ENCODE measurements at places on chromosomes 2 and 18. TPM values are rescaled to one million over a fixed set of nuclear protein-coding genes. Genes with fewer than 3 reads are reported as not detected.

- no peak for DNase-seq
- H3K27me3 ChIP-seq = no peaks in the 10 kb centered on the region
- H3K4me3 ChIP-seq = no peak overlapping the region
- H3K4me1 ChIP-seq = no peaks in the 10 kb centered on the region
Measured at GRCh38 chr2:5946225-5947115, 254.3 kb downstream of the SOX11 start.

- H3K36me3 ChIP-seq = no peaks in the 10 kb centered on the region
- no peak overlapping the region for H3K4me3 ChIP-seq
- H3K27ac ChIP-seq = no peak overlapping the region
- DNase-seq = no peak
Measured at GRCh38 chr2:98914713-98915580, 21.1 kb downstream of the CRACDL start.

The PLB1 gene
- 11.9 TPM for total RNA-seq

GRCh38 chr2:20093263-20094141, 42.1 kb upstream of the LAPTM4A start:
- DNase-seq = no peak
- no peak overlapping the region for H3K4me3 ChIP-seq
- H3K27ac ChIP-seq = no peak overlapping the region
- H3K36me3 ChIP-seq = no peaks in the 10 kb centered on the region
- no peaks in the 10 kb centered on the region for H3K4me1 ChIP-seq

GRCh38 chr18:7600036-7600435, 32.9 kb downstream of the PTPRM start:
- no peaks in the 10 kb centered on the region for H3K27me3 ChIP-seq
- no peak overlapping the region for H3K4me3 ChIP-seq
- no peaks in the 10 kb centered on the region for H3K4me1 ChIP-seq
- no peak overlapping the region for H3K27ac ChIP-seq
- DNase-seq = no peak

- H3K4me1 ChIP-seq = no peaks in the 10 kb centered on the region
- DNase-seq = no peak
- H3K27me3 ChIP-seq = no peaks in the 10 kb centered on the region
Measured at GRCh38 chr2:40230707-40231432, 221.0 kb downstream of the SLC8A1 start.

DNA sequence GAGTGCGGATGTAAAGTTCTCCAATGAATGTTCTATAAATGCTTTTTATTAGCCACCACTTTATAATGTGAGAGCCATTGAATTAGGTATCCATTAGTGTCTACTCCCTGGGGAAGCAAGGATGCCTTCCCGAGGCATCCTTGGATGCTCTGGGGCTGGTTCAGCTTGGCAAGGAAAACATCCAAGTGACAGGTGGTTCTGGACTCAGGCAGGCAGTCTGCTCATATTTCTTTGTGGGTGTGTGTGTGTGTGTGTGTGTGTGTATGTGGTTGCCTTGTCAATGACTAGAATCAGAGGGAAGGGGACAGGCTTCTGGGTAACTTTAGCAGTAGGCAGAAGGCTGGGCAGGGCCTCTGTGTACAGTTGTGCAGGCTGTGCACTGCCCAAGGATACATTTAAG, 149.2 kb downstream of the TSN start:
- no peak for DNase-seq
- H3K4me1 ChIP-seq = no peaks in the 10 kb centered on the region
- no peak overlapping the region for H3K4me3 ChIP-seq
- H3K36me3 ChIP-seq = no peaks in the 10 kb centered on the region
- H3K27ac ChIP-seq = no peak overlapping the region

- no peak overlapping the region for H3K4me3 ChIP-seq
- no peak for DNase-seq
- no peaks in the 10 kb centered on the region for H3K4me1 ChIP-seq
- H3K27ac ChIP-seq = no peak overlapping the region
- peaks cover 3% of the 10 kb centered on the region for H3K27me3 ChIP-seq
Measured at GRCh38 chr2:45020439-45020838, 11.2 kb upstream of the SIX2 start.

The TMEM163 gene
- 1.5 TPM for total RNA-seq

DNA sequence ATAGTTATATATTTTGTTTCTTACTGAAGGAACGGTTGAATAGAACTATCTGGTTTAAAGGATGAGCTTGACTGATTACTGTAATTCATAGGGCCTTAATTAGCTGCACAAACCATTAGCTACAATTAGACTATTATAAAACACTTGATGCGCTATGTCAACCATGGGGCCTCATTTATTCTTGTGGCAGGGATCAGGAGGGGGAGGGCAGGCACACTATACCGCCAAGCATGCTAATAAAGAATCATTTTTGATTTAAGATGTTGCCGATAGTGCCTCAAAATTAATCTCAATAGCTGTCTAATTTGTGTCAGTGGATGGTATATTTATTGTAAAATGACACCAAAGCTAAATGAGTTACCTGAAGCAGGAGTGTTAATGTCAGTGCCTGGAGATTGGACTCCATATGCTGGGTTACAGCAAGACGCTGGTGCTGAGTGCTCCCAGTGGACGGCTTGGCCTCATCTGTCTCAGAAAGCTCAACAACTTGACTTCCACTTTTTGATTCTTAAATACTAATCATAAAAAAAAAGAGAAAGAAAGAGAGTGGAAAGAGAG, 1007.0 kb upstream of the CELF4 start:
- H3K36me3 ChIP-seq = no peaks in the 10 kb centered on the region
- H3K27ac ChIP-seq = no peak overlapping the region
- no peaks in the 10 kb centered on the region for H3K4me1 ChIP-seq
- DNase-seq = no peak
- no peaks in the 10 kb centered on the region for H3K27me3 ChIP-seq
- no peak overlapping the region for H3K4me3 ChIP-seq

Data from breast epithelium (tissue), 4 donors.